ENCODE measurements at places on chromosomes 6 and 20.

- DNase-seq, result no peak
Measured at GRCh38 chr6:56386717-56387116, 139.3 kb upstream of the COL21A1 start.

DNA sequence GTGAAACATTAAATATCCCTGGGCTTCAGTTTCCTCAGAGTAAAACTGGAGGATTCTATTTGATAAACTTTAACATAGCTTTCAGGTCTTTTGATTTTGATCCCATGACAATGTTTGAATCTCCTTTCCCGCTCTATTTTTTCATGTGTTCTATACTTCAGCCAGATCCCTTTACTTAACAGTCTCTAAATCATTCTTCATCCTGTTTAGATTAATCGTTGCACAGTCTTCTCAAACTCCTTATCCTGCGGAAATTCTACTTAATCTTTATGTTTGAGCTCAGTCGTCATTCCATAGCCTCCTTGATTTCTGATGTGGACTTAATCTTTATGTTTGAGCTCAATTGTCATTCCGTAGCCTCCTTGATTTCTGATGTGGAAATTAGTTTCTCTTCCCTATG, 57.4 kb downstream of the GRIK2 start:
- no peak for DNase-seq

GRCh38 chr6:53623497-53623896, 42.1 kb downstream of the KLHL31 start:
- DNase-seq, result no peak

DNA sequence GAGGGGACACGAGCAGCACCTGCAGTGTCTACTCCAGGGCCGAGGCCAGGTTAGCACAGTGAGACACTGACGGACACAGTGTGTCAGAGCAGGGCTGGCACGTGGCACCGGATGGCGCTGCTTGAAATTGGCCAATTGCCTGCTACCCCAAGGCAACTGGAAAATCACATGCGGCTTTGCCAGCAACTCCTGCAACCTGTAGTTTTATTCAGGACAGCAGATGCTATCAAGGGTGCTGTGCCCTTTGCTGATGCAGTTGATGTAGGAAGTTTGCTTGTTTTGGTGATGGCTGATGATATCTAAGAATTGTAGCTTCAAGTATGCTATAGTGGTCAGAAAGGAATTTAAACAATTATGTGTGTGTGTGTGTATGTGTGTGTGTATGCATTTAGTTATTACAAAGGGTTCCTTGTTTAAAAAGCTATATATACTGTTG, 25.9 kb downstream of the RIN2 start:
- no peak for DNase-seq

- DNase-seq, result no peak
Measured at GRCh38 chr20:37943501-37944455, 40.9 kb downstream of the VSTM2L start.

- no peak for DNase-seq
Measured at GRCh38 chr6:13272131-13273046, 55.9 kb downstream of the TBC1D7 start.

GRCh38 chr6:167796192-167796981, 30.3 kb upstream of the AFDN start:
- DNase-seq, result no peak

DNA sequence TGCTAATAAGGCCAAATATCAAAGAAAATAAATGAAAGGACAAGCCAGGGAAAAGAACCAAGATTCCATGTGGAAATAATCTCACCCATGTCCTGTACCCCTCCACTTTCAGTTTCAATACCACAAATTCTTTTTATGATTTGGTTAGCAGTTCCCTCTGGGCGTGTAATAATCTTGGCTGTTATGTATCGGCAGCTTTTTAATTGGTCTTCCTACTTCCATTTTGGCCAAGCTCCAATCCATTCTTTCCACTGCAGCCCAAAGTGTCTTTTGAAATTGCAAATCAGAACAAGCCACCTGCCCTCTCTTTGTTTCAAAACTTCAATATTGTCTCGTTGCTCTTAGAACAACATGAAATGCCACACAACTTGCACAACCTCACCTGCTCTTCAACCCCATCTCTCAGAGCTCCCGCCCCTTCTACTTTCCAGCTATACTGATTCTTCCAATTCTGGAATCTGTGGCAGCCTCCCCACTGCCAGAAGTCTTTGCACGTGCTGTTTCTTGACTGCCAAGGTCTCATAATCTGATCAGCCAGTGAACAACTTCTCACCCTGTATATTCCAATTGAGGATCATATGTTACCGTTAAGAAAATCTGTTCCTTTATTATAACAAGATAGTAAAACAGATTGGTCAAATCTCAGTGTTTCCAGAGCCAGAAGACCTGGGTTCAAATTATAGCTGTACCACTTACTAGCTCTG, 354.5 kb downstream of the CBLN4 start:
- no peak for DNase-seq

GRCh38 chr6:117548797-117549301, 53.5 kb downstream of the GOPC start:
- DNase-seq, result no peak

- DNase-seq, result no peak
Measured at GRCh38 chr6:152472325-152472724, 164.8 kb downstream of the SYNE1 start.

GRCh38 chr6:131652472-131652871, 15.4 kb downstream of the ENPP3 start:
- DNase-seq, result no peak

- DNase-seq, result peak; percentile 52
Measured at GRCh38 chr20:43915211-43916072, 790 bp downstream of the TOX2 start.

DNA sequence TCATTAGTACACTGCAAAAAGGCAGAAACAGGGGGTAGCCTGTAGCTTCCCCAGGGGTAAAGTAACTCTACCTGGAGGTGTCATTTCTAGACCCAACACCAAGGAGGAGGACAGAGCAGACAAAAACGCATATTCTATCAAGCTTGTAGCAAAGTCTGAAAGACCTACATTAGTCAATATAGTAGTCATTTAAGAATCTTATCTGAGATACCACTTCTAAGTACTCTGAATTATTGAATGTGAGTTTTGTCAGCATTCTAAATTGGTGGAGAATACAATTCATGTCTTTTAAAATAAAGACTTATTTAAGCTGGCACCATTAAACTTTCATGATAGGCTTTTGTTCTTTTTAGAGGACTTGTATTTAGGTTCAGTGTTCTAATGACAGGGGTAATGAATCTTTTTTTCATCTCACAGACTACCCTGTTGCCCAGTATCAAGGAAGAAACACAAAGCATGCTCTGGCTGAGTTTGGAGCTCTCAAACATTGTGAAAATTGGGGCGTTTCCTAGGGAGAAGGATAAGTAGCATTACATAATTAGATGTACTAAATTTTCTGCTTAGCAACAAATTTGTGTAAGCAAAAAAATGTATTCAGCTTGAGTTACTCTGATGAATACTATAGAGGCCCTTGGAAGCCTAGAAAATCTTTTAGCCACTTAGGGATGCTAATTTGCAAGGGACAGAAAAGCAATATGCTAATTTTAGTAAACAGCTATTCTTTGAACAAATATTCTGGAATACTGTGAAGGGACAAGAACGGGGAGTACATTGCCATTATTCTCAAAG, 255.4 kb upstream of the HSF2 start:
- no peak for DNase-seq

DNA sequence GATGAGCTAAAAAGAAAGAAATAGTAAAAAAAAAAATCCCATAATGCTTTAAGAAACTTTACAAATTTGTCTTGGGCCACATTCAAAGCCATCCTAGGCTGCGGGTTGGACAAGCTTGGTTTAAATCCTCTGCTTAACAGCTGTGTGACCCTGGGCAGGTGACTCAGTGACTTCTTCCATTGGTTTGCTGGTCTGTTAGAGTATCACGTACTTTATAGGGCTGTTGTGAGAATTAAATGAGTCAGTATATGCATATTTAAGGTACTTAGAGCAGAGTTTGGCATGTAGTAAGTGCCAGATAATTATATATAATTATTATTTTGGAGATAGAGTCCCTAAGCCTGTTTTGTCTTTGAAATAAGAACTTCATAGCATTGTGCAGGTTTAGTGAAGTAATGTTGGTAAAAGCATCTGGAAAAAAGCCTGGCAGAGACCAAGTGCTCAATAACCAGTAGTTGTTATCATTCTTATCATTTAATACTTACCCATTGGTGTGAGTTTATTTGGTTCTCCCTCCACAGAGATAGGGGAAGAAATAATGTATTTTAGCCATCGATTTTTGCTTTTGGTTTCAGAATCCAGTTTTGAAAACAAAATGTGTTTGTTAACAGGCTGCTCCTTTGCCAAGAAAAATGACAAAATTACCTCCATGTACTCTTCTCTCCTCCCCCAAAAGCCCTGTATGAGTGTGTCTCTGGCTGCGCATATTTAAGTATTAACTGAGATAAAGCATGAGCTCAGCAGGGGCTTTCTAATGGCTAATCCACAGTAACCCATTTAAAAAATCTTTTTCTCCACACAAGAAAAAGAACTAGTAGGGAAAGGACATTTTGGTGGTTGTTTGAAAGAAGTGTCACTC, 67.2 kb downstream of the FOXO3 start:
- DNase-seq, result no peak

GRCh38 chr6:111958534-111958933, 85.3 kb upstream of the FYN start:
- no peak for DNase-seq

GRCh38 chr6:155253337-155253736, 10.5 kb upstream of the CLDN20 start:
- DNase-seq, result no peak

DNA sequence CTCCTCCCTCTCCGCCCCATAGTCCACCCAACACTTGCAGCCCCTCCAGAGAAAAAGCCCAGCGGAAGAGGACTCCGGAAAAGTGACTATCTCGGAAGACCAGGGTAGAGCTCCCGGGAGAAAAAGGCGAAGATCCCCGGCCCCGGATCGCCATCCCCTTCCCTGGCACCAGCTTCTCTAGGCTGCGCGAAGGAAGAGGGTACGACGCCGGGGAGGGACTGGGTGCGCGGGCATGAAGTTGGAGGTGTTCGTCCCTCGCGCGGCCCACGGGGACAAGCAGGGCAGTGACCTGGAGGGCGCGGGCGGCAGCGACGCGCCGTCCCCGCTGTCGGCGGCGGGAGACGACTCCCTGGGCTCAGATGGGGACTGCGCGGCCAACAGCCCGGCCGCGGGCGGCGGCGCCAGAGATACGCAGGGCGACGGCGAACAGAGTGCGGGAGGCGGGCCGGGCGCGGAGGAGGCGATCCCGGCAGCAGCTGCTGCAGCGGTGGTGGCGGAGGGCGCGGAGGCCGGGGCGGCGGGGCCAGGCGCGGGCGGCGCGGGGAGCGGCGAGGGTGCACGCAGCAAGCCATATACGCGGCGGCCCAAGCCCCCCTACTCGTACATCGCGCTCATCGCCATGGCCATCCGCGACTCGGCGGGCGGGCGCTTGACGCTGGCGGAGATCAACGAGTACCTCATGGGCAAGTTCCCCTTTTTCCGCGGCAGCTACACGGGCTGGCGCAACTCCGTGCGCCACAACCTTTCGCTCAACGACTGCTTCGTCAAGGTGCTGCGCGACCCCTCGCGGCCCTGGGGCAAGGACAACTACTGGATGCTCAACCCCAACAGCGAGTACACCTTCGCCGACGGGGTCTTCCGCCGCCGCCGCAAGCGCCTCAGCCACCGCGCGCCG, 822 bp downstream of the FOXQ1 start:
- peak; percentile 50 for DNase-seq

DNA sequence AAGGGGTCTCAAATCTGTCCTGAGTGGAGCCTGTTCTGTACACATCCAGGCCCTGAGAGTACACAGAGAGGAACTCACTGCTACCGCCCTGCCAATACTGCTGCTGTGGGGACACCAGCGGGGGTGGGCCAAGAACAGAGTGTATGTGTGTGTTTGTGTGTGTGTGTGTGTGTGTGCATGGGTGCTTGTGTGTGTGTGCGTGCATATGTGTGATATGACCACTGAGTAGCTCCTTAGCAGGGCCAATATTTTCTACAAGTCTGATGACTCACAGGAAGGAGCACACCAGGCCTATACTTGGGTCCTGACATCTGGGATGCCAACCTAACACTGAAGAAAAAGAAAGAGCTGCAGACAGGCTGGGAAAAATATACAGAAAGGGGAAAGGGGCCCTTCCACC, 1.4 kb downstream of the RAET1E start:
- DNase-seq, result no peak

DNA sequence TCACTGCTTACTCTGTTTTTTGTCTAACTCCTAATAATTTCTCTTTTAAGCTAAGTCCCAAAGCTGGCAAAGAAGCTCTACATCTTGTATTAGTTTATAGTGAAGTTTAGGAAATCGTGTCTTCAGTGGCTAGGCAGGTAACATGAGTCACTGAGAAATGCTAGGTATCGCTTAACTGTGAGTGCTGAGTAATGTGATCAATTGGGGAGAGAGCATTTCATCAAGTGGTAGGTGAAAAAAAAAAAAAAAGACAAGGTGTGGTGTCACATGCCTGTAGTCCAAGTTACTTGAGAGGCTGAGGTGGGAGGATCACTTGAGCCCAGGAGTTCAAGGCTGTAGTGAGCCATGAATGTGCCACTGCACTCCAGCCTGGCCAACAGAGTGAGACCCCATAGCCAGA, 125.3 kb downstream of the FAM83B start:
- no peak for DNase-seq

GRCh38 chr6:22827760-22828159, 258.4 kb downstream of the HDGFL1 start:
- DNase-seq, result no peak

- no peak for DNase-seq
Measured at GRCh38 chr6:159854959-159855358, 35.8 kb upstream of the MAS1 start.
